Stimulated activated naive B cell treated with anti-CD40 and anti-IgM and Interleukin-4, amounts not matched to agents 10 μg/mL and 1 μg/mL and 100 μg/mL, for 72 hours (primary cell): ENCODE measurements at places on chromosomes 2 and 18.

- peaks cover 8% of the 10 kb centered on the region for H3K4me1 ChIP-seq
- H3K27me3 ChIP-seq: peaks cover 30% of the 10 kb centered on the region
- no peak overlapping the region for H3K27ac ChIP-seq
- no peak overlapping the region for H3K4me3 ChIP-seq
- DNase-seq: no peak
- no peaks in the 10 kb centered on the region for H3K36me3 ChIP-seq
Observed at GRCh38 chr2:8355102-8355859, 326.6 kb upstream of the ID2 start.

- no peak overlapping the region for H3K4me3 ChIP-seq
- no peaks in the 10 kb centered on the region for H3K4me1 ChIP-seq
- H3K27me3 ChIP-seq: no peaks in the 10 kb centered on the region
- no peaks in the 10 kb centered on the region for H3K36me3 ChIP-seq
Observed at GRCh38 chr18:58838946-58839345, 25.7 kb upstream of the ZNF532 start.

GRCh38 chr2:109613081-109613921 lies 465 bp downstream of the SEPTIN10 start:
- H3K4me3 ChIP-seq: peak overlapping the region; percentile 93
- peaks cover 2% of the 10 kb centered on the region for H3K4me1 ChIP-seq
- peaks cover 63% of the 10 kb centered on the region for H3K27me3 ChIP-seq

DNA sequence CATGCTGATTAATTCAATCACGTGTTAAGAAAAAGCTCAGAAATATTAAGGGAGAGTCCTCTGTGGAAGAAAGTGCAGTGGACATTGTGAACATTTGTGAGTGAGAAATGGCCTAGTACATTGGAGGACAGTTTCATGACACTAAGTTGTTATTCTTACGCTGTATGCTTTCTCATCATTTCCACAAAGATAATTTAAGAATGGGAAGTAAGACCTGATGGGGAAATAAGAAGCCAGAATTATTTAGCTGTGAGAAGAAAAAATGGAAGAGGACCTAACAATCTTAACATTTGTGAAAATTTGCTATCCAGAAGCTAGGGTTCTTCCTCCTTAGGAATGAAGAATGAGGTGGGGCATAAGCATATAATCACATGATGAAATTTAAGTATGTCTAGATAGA lies 15.2 kb upstream of the RAPH1 start:
- peaks cover 46% of the 10 kb centered on the region for H3K27me3 ChIP-seq
- DNase-seq: no peak
- H3K4me1 ChIP-seq: no peaks in the 10 kb centered on the region
- H3K4me3 ChIP-seq: no peak overlapping the region
- H3K36me3 ChIP-seq: no peaks in the 10 kb centered on the region
- H3K27ac ChIP-seq: no peak overlapping the region

DNA sequence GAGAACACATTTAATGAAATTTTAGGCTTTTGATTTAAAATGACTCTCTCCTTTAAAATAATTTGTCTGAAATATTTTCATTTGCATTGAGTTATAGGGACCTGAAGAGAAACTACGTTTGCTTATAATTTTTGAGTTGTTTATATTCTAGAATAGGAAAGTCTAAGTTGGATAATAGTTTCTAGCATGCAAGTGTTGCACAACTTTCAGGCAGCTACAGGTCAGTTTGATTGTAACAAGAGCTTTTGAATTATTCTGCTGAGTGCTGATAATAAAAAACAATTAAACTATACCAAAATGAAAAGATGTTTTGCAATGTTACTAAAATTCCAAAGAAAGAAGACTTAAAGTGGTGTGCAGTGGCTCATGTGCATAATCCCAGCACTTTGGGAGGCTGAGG lies 71.0 kb downstream of the PDE1A start:
- H3K4me3 ChIP-seq: no peak overlapping the region
- H3K27ac ChIP-seq: no peak overlapping the region
- no peak for DNase-seq

DNA sequence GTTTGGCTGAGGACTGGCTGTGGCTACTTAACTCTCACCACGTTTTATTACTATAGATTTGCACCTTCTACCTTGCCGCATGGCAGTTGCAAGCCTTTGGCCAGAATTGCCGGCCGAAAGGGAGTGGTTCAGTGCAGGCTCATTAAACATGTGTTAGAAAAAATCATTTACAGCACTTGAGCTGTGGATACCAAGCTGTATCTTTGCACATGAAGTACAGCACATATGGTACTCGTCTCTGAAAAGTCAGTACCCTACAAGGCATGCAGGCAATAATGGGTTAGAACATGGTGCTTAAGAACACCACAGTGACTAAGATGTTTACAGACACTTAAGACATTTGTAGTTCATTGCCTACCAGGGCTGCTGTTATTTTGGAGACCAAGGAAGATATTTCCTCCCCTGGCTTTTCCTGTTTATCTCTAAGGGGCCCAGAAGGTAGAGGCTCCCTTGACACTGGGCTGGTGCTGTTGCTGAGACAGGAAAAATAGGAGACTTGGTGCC lies 103.1 kb downstream of the ZNF532 start:
- H3K36me3 ChIP-seq: peaks cover 53% of the 10 kb centered on the region
- H3K27me3 ChIP-seq: no peaks in the 10 kb centered on the region
- no peak for DNase-seq
- no peak overlapping the region for H3K4me3 ChIP-seq

- H3K4me1 ChIP-seq: no peaks in the 10 kb centered on the region
- H3K27ac ChIP-seq: no peak overlapping the region
- no peak overlapping the region for H3K4me3 ChIP-seq
- H3K36me3 ChIP-seq: peaks cover 26% of the 10 kb centered on the region
- DNase-seq: no peak
Observed at GRCh38 chr2:203279288-203279687, 40.5 kb downstream of the CYP20A1 start.

DNA sequence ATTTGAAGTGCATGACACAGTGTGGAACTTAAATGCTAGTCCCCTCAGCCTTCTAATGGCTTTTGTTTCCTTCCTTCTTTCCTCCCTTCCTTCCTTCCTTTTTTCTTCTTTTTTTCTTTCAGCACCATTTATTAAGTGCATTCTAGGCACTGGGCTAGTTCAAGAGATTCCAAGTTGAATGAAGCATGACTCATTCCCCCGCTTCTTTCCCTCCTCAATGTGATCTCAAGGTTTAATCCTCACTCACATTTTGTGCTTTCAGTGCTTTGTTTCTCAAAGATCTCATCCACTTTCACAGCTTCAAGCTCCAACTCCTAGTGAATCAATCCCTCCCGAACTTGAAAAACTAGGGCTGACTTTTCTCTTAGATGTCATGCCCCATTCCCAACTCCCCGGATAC lies 90.1 kb downstream of the LBH start:
- peaks cover 44% of the 10 kb centered on the region for H3K4me1 ChIP-seq
- no peak overlapping the region for H3K27ac ChIP-seq
- H3K4me3 ChIP-seq: no peak overlapping the region
- H3K27me3 ChIP-seq: no peaks in the 10 kb centered on the region
- H3K36me3 ChIP-seq: no peaks in the 10 kb centered on the region

DNA sequence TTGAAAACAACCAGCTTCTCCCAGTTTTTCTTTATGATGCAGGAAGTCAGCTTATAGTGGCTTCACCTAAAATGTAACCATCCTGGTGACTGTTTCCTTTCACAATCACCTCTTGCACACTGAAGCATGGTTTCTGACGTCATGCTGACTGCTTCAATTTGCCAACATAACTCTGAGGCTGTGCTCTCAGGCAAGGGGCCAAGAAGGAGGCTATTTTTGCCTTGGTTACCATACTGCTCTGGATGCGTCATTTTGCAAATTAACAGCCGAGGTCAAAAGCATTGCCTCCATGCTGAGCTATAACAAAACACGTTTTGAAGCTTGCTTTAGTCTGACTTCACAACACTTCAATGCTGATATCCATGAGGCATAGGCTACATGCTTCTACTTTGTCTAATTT lies 397.8 kb downstream of the METTL4 start:
- H3K27me3 ChIP-seq: no peaks in the 10 kb centered on the region
- H3K4me3 ChIP-seq: no peak overlapping the region
- DNase-seq: no peak
- no peaks in the 10 kb centered on the region for H3K36me3 ChIP-seq
